Pancreas (tissue), 10 donors: ENCODE measurements at places on chromosomes 1 and 21. TPM values are rescaled to one million over a fixed set of nuclear protein-coding genes. Genes with fewer than 3 reads are reported as not detected.

The OR2L2 gene
- total RNA-seq: not detected

The KCNE1 gene
- total RNA-seq: 0.20 TPM

- H3K27me3 ChIP-seq: no peaks in the 10 kb centered on the region
- no peak overlapping the region for H3K4me3 ChIP-seq
- DNase-seq: no peak
- no peaks in the 10 kb centered on the region for H3K36me3 ChIP-seq
Observed at GRCh38 chr1:67580691-67581403, 104.2 kb upstream of the GADD45A start.

DNA sequence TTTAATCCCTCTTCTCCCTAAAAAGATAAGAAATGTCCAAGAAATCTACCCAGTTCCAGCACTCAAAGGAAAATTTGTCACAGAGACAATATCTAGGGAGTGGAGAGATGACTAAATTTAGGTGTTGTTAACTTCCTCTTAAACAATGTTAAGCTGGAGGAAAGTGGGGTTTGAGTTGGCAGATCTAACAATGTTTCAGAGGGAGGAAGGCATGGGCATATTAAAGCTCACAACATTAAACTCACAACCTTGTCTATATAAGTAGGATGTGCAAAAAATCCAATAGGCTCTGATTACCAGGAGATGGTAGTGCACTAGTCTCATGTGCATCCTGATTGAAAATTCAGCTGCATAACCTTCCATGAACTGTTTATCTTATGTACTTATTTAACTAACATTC, 190.1 kb downstream of the BARHL2 start:
- H3K27me3 ChIP-seq: no peaks in the 10 kb centered on the region
- no peak overlapping the region for H3K27ac ChIP-seq
- no peak for DNase-seq
- no peaks in the 10 kb centered on the region for H3K36me3 ChIP-seq
- no peaks in the 10 kb centered on the region for H3K4me1 ChIP-seq
